ENCODE measurements at places on chromosomes 16 and 17.

GRCh38 chr16:12818326-12818725 lies 14.6 kb upstream of the CPPED1 start:
- DNase-seq = no peak

DNA sequence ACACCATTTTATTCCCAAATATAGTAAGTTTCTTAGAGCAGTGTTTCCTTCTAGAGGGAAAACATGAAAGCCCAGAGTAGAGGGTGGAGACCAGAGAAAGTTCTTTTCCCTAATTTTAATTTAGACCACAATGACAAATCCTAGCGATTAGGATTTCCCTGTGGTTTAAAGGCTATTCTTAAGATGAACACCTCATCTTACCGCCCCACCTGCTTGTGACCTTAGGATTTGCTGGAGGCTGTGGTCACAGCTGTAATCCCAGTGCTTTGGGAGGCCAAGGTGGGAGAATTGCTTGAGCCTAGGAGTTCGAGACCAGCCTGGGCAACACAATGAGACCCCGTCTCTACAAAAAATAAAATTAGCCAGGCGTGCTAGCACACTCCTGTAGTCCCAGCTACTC lies 51.1 kb downstream of the GPRC5B start:
- no peak for DNase-seq

DNA sequence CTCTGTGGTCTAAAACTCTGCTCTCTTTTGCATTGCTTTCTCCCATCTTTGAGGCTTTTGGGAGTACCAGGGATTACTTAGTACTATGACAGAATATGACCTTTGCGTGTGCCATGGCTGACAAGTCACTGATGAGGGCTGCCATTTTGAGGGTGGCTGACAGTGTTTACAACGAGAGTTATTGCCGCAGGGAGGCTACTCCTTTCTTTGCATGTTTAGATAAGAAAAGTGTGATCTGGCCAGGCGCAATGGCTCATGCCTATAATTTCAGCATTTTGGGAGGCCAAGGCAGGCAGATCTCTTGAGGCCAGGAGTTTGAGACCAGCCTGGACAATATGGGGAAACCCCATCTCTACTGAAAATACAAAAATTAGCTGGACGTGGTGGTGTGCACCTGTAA lies 77.5 kb downstream of the GSG1L start:
- DNase-seq = no peak

DNA sequence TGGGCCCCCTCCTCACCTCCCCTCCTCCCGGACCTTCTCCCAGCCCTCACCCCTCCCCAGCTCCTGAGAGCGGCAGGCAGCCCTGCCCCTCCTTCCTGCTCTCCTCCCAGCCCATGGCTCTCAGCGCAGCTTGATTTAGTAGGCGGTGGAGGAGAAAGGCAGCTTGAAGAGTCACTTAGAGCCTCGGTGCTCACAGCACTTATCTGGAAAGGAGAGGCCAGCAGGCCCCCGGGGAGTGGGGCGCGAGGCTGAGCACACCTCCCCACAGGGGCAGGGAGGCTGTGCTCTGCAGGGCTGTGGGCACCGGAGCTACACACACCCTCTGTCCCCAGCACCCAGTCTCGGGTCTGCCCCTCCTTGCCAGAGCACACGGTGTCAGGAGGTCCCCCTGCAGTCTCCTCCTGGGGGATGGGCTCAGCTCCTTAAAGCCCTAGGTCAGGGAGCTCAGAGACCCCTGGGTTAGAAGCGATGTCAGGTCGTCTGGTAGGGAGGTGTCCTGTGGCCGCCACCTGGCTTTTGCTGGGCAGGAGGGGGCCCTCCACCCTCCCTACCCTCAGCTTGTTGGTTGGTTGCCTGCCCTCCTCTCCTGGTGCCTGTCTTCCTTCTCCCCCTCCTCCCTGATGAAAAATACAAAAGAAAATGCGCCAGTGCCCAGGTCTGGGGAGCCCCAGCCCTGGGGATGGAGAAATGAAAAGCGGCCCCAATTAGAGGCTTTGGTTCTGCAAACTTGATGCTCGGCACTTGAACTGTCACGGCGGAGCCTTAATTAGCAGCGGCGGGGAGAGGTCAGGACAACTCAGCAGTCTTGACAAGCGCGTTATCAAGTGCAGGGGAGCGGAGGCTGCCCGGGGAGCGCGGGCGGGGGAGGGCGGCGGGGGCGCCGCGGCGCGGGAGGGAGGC lies 151.1 kb upstream of the GSE1 start:
- DNase-seq = no peak

- DNase-seq = no peak
Measured at GRCh38 chr17:81884520-81884919, 6.9 kb downstream of the ALYREF start.

- no peak for DNase-seq
Measured at GRCh38 chr17:71413935-71414334, 706.9 kb upstream of the SOX9 start.

DNA sequence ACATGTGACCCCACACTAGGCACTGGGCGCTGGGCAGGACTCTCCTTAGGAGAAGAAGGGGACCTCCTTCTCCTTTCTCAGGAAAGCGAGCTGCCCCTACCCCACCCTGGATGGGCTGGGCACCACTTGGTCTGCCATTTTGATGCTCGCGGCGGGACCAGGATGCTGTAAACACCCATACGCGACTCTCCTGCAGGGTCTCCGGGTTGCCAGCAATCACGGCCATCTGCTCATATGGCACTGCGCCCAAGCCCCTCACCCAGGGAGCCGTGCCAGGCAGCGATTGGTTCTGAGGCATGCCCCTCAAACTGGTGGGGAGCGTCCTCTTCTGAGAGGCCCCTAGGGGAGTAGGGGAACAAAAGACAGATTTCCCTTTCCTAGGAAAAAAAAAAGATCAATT lies 99.0 kb downstream of the C16orf78 start:
- DNase-seq = no peak

DNA sequence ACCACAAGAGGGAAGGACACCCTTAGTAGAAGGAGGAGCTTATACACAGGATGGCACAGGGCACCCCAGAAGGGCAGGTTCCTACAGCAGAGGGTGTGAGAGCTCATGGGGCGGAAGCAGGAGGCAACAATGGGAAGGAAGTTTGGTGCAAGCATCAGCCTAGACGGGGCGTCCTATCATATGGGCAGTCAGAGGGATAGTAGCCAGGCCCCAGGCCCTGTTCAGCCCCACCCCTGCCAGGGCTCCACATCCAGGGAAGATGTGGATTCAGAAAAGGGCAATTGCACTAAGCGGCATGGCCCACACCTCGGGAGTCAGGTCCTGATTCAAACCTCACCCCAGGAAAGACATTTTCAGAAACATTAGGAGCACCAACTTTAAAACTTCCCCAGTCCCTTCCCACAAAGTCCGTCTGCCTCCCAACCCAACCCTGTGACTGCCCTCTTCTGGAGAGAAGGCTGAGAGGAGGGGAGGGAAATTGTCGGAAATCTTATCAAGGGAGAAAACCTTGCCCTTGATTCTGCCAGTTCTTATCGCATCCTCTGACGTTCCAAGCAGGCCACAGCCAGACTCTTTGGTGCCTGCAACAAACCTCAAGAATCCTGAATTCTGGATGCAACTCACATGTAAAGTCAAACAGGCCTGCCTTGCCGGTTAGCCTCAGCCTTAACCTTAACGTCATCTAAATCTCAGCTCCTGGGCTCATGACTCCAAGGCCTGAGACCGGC lies 198.8 kb upstream of the CDH5 start:
- DNase-seq = no peak

- DNase-seq = no peak
Measured at GRCh38 chr16:8916541-8917225, 34.5 kb downstream of the LITAFD start.

DNA sequence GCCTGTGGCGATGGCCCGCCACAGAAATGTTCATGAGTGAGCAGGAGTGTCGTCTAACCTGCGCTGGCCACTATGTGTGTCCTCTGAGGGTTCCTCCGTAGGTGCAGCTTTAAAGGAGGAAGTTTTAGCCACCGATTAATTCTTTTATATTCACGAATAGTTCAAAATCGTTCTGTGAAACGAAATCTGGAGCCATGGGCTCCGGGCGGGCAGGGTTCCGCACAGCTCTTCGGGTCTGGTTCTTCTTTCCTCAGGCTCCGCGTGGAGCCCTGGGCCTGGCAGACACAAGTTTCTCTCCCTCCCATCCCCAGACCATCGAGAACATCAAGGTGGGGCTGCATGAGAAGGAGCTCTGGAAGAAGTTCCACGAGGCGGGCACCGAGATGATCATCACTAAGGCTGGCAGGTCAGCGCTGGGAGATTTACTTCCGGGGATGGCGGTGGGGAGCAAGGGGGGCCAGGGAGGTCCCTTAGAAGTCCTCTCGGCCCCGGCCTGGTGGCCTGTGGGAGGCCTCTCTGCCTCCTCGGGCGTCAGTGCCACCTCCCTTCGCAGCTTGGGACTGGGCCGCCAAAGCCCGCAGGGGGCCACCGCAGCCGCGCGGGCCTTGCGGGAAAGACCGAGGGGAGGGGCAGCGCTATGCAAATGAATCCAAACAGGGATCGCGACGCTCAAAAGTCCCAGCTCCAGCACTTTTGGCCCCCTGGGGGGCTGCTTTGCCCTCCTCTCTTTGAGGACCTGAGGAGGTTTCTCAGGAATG lies 5.2 kb downstream of the TBX4 start:
- DNase-seq = no peak

DNA sequence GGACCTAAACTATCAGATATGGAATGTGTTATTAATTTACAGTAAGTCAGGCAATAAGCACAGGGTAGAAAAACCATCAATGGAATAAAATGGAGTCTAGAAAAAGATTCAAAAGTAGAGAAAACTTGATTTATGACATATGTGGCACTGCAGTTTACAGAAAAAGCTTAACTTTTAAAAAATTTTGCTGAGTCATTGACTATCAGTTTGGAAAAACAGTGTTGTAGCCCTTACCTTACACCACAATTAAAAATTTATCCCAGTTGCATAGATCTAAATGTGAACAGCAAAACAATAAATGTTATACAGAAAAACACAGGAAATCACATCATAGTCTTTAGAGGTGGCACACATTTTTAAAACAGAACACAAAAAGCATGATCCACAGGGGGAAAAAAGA lies 108.5 kb downstream of the USP22 start:
- DNase-seq = no peak

- DNase-seq = no peak
Measured at GRCh38 chr17:76934561-76935320, 66.5 kb downstream of the MGAT5B start.

DNA sequence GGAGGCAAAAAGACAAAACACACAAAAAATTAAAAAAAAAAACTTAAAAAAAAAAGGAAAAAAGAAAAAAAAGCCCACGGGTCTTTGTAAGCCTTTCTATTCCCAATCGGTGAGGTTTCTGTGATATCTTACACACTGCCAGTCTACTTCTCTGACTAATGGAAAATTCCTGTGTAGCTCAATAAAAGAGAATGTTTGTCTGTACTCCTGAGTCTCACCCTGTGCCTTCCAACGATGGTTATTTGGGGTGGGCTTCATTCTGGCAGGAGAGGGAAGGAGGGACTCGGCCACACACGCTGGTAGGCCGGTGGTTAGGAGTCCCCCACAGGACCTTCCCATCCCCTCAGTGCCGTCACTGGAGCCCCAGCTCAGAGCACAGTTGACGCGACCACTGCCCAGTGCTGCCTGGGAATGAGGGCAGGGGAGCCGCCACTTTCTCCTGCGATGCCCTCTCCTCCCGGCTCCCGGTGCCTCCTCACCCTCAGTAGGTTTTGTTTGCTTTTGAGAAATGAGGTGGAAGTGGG lies 68.0 kb downstream of the AMFR start:
- DNase-seq = no peak

DNA sequence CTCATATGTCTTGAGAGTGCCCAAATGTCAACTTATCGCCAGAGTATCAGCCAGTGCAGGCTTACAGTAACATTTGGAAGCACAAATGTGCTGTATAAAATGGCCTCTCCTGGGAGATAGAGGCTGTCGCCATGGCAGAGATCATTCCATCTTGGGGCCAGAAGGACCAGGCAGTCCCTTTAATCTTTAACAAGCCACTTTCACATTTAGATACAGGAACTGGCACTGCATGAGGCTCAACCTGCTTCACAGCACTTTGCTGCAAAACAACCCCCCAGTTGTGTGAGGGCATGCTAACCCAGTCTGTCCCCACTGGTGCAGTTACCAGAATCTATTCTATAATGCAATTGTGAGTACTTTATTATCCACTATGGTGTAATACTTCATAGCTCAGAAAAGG lies 4.7 kb upstream of the RFFL start:
- DNase-seq = no peak

GRCh38 chr17:38361694-38362465 lies 10.2 kb downstream of the SOCS7 start:
- no peak for DNase-seq

GRCh38 chr16:74607962-74608356 lies 1.0 kb upstream of the GLG1 start:
- DNase-seq = no peak

DNA sequence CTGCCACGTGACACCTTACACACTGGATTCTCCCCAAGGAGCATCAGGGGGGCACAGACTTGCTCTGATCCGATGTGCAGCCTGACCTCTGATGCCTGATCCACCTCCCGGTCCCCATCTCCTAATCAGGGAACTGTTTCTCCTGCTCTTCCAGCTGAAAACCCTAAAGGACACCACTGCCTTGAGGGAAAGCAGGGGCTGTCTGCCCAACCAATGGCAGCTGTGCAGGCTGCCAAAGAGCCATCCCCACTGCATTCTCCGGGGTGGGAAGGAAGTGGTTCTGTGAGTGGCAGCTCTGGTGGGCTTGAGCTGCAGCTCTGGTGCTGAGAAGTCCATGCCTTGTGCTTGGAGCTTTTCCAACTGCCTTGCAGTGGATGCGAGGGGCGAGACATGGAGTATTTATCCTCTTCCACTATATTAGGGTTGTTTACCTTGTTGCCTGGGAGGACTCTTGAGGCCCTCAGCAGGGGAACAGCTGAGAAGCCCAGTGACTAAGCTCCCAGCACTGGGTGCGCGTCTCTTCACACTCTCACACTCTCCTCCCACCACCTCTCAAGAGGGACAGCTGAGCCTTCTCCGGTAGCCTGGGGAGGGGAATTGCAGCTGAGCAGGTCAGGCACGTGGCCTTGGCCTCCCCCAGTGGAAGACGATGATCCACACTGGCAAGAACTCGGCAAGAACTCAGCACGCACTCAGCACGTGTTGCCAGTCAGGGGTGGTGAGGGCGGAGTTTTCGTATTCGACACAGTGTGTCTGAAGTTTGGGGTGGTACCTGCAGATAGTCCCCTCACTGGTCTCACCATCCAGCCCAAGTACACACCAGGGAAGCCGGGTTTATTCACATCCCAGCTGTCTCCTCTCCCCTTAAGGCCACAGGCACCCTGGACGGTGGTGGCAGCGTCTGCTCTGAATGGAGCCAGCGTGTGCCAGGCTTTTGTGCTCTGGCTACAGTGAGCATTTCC lies 21.1 kb upstream of the SPATA32 start:
- no peak for DNase-seq

DNA sequence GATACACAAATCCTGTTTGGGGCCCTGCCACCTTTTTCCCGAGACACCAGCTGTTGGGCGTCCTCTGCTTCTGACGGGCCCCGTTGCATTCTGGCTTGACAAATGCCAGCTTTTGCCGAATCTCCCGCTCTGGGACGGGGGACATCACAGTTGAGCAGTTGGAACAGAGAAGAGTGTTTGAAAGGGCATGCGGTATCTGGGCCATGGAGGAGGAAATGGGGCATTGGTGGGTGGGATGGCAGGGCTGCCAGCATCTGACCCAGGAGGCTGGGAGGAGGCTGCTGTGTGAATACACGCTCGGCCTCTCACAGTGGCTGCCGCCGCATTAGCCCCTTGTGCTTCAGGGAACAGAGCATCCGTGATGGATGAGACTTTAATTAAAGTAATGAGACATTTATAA lies 184.3 kb upstream of the TNRC6C start:
- DNase-seq = no peak

All from NCI-H2081 treated with DMSO at 0.1 percent for 48 hours (cell line).